ENCODE measurements at places on chromosomes 16 and 17. TPM values are rescaled to one million over a fixed set of nuclear protein-coding genes. Genes with fewer than 3 reads are reported as not detected.

The CDIPT gene
- 83.4 TPM for total RNA-seq

The DNAAF8 gene
- not detected for total RNA-seq

The FBXW10 gene
- not detected for total RNA-seq

The LHX1 gene
- not detected for total RNA-seq

The DNAH9 gene
- total RNA-seq, result 2.3 TPM

The CSH2 gene
- total RNA-seq, result not detected

Measured in lower leg skin (tissue), 4 donors.